Retinal pigment epithelial cell (primary cell): ENCODE measurements at places on chromosomes 2 and 18.

DNA sequence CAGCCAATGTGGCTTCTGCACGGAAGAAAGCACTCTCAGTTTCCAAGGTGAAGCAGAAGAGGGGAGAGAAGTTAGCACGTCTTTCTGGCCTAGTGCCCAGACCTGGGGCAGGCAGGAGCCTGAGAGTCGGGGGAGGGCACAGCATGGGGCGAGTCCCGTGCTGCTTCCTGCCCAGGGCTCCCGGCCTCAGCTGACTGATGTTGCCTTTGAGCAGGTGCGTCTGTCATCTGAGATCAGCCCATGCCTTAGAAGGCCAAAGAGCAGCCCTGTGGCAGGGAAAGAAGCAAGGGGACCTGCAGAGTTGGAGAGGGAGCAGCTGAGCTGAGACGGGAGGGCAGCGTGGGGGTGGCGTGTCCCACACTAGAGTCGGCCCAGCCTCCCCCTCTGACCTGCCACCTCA, 3.3 kb downstream of the KCNIP3 start:
- no peak for DNase-seq

GRCh38 chr2:110853516-110853915, 121.1 kb downstream of the ACOXL start:
- no peak for DNase-seq

- peak; percentile 62 for DNase-seq
These were observed 13.4 kb downstream of the SERPINB7 start for GRCh38 chr18:63788447-63789096.

- no peak for DNase-seq
These were observed 41.6 kb downstream of the GPR155 start for GRCh38 chr2:174445248-174445647.

- DNase-seq = no peak
These were observed 51.9 kb upstream of the ODC1 start for GRCh38 chr2:10499911-10500521.

- DNase-seq = no peak
These were observed 6.6 kb upstream of the SEMA4C start for GRCh38 chr2:96876269-96877041.

DNA sequence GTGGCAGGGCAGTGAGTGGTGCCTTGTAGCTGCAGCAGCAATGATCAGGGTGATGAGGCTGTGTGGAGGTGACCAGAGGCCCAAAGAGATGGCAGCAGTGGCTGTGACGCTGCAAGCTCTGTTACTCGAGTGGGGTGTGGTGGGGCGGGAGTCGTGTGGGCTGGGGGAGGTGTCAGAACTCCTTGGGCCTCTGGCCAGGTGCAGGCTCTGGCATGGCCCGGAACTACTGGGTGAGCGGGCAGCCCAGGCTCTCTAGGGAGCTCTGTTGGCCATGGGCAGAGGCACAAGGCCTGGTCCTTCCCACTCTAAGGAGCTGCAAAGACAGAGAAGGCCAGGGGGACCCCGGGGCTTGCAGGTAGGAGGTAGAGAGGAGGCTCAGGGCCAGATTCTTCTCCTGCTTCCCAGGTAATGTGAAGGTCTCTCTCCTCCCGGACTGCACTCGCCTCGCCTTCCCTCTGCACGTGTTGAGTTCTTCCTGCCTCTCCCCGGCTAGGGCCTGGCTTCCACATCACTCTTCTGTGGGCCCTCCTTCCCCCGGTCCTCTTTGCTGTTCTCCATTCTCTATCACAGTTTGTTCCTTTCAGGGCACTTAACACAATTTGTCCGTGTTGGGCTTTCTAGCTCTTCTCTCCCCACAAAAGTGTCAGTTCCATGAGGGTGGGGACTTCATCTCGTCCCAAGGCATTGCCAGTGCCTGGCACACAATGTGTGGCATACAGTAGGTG, 114.8 kb downstream of the MCFD2 start:
- DNase-seq = no peak

- DNase-seq = no peak
These were observed 7.9 kb upstream of the CFAP36 start for GRCh38 chr2:55511508-55512124.

GRCh38 chr2:28588292-28588670, 92.4 kb downstream of the PLB1 start:
- no peak for DNase-seq

- DNase-seq = no peak
These were observed 225.0 kb upstream of the HS6ST1 start for GRCh38 chr2:128543646-128544045.

DNA sequence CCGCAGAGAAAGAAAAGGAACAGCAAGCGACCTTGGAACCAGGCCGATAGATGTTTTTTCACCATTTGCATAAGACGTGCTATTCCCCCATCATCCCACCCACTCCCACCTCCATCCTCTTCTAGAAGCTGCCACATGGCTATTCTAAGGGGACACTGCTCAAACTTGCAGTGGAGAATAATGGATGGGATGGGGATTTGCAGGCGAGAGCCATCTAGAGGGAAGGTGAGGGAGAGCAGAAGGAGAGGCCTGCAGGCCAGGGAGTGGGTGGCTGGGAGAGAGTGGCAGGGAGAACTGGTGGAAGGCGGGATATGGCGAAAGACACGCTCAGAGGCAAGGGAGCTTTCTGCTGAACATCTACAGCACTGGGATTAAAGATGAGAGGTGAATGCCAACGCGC, 84.9 kb downstream of the MAPK4 start:
- DNase-seq = no peak

GRCh38 chr2:99918389-99918788, 224.0 kb downstream of the AFF3 start:
- no peak for DNase-seq

GRCh38 chr2:201116115-201116958, at the start of gene CFLAR:
Gene CFLAR (plus strand): TSS chr2:201116164. CDS start chr2:201129866, 13,702 bp downstream.
- DNase-seq = no peak
